Lung microvascular endothelial cell (primary cell): ENCODE measurements at places on chromosomes 4 and X. TPM values are rescaled to one million over a fixed set of nuclear protein-coding genes. Genes with fewer than 3 reads are reported as not detected.

DNA sequence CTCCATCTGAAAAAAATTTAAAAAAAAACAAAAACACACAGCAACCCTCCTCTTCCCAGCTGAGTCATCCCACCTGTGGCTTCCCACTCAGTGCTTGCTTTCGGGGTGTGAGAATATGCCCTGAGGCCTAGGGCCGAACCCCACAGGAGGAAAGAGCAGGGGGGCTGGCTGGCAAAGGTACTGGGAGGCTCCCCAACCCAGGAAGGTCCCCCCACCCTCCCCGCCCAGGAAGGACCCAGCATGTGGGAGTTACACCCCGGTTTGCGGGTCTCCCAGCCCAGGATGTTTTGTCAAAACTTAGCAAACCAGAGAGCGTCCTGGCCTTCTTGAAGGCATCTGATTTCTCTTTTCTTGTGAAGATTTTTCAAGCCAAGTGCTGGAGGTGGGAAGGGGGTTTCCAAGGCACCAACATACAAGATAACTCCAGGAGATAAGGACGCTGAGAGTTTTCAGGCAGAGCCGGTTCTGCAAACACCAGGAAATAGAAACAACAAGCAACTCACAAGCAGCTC, 25.7 kb upstream of the CSF2RA start:
- DNase-seq = no peak

DNA sequence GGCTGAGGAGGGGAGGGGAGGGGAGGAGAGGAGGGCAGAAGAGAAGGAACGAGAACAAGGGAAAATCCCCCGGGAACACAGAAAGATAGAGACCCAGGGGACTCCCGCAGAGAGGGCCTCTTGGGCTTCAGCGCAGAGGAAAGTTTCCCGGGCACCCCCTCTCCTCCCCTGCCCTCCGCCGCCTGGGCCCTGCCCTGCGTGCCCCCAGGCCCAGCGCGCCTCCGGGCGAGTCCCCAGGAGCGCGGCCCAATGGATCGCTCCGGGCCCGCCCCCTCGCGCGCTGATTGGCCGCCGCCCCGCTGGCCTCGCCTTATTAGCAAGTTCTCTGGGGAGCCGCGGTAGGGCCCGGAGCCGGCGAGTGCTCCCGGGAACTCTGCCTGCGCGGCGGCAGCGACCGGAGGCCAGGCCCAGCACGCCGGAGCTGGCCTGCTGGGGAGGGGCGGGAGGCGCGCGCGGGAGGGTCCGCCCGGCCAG, at the start of gene MSX1:
TSS of gene MSX1 (plus strand) at position 341 of the 474 bp plus-strand sequence. CDS start 235 bp downstream, outside the sequence.
- peak; percentile 86 for DNase-seq

CPE gene
- total RNA-seq = 1.1 and 1.4 TPM in 2 replicates

DNA sequence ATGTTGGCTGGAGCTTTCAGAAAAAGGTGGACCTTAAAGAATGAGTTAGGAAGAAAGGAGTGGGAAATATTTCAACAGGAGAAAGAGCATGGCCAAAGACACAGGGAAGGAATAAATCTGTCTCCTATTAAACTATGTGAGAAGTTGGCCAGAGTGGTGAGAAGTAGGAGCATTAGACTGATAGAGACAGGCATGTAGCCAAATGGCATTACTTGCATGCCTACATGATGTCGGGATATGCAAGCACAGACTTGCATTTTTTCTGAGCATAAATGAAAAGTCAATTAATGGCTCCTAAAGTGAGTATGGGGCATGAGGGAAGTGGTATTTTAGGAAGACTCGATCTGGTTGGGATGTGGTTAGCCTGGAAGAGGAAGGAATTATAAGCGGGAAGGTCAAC, 279.6 kb upstream of the PITX2 start:
- no peak for DNase-seq

TLL1 gene
- total RNA-seq = 13.1 and 37.7 TPM in 2 replicates

- DNase-seq = no peak
Measured at GRCh38 chrX:85988353-85988752, 59.0 kb downstream of the CHM start.

DNA sequence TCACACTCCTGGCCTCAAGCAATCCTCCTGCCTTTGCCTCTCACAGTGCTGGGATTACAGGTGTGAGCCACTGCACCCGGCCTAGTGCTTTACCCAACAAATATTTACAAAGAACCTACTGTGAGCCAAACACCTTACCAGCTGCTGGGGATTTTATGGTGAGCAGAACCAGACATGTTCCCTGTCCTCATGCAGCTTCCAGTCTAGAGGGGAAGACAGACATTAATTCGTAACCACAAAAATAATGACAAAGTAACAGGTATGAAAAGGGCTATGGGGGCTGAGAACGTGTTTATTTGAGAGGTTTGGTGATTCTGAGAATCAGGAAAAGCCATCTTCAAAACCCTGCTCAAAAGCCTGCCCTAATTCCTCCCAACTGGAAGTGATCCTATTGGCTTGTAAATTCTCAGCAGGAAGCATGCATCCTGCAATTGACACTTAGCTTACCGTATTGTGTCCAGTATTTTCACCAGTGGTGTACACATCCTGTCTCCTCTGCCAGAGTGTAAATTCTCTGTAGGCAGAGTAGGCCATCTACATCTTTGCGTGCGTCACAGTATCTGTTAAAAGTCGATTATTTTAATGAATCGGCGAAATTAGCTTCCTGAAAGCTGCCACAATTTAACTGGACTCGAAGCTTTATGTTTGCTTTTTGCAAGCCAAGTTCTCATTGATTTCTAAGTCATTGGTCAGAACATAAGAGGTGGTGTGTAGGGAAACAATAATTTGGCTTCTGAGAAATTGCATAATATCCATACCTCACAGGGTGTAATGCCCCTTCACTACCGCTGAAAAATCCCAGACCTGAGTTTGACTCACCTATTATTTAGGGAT, 67.0 kb downstream of the TMEM156 start:
- no peak for DNase-seq

GRCh38 chr4:120059036-120059435, 7.6 kb downstream of the MAD2L1 start:
- no peak for DNase-seq

GRCh38 chrX:132853040-132853439, 105.4 kb downstream of the HS6ST2 start:
- no peak for DNase-seq

- DNase-seq = no peak
Measured at GRCh38 chr4:169931964-169932363, 94.2 kb downstream of the MFAP3L start.

GRCh38 chr4:172770787-172771186, 397.8 kb upstream of the GALNT7 start:
- DNase-seq = no peak

FMR1NB gene
- total RNA-seq = not detected in 2 replicates

SSX3 gene
- not detected in 2 replicates for total RNA-seq

SHROOM4 gene
- total RNA-seq = 22.9 and 27.6 TPM in 2 replicates

CRMP1 gene
- under 0.01 and 0.65 TPM in 2 replicates for total RNA-seq

GRCh38 chr4:11768251-11768972, 339.7 kb upstream of the HS3ST1 start:
- no peak for DNase-seq

UGT2B10 gene
- not detected in 2 replicates for total RNA-seq

- DNase-seq = peak; percentile 54
Measured at GRCh38 chrX:154986826-154987575, 35.5 kb downstream of the F8 start.

COL25A1 gene
- total RNA-seq = under 0.01 and 0.22 TPM in 2 replicates

DNA sequence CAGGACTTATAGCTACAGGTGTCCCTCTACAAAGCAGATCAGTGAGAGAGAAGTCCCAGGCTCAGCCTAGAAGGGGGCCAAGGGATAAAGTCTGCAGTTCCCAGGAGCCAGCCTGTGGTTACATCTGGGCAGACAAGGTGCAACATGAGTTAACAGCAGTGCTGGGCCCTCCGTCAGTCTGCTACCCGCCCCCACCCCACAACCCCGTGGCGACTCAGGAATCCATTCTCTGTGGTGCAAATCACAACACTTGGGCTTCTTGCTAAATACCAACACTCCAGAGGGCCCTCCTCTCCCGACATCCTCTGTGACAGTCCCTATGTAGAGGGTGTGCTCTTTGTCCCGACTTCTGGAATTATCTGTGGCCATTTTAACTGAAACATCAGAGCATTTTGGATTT, 13.8 kb downstream of the GPM6B start:
- no peak for DNase-seq

DNA sequence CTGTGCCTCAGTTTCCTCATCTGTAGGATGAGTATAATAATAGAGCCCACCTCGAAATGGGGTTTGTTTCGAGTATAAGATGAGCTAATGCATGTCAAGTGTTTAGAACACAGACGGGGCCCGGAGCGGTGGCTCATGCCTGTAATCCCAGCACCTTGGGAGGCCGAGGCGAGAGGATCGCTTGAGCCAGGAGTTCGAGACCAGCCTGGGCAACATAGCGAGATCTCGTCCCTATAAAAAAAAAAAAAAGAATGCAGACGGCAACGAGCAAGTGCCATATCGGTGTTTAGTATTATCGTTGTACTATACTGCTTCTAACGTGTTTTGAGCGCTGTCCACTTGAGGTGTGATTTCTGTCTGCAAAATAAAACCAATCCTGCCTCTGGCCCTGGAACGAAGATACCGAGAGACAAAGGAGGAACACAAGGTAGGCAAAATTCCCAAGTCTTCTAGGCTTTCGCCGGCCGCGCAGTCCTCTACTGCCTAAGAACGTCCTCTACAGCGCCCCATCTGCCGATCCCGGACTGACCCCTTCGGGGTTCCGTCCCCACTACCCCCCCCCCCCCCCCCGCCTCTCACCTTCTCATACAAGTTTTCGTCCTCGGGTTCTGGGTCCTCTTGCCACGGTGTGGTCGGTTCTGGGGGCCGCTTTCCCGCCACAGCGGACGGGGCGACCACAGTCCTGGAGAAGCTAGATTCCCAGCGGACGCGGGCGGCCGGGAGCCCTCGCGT, 442 bp downstream of the NDUFB11 start:
- peak; percentile 47 for DNase-seq

MAGEB1 gene
- not detected in 2 replicates for total RNA-seq
